Fibroblast of skin of left quadriceps (primary cell): ENCODE measurements at places on chromosomes 3 and 15.

DNA sequence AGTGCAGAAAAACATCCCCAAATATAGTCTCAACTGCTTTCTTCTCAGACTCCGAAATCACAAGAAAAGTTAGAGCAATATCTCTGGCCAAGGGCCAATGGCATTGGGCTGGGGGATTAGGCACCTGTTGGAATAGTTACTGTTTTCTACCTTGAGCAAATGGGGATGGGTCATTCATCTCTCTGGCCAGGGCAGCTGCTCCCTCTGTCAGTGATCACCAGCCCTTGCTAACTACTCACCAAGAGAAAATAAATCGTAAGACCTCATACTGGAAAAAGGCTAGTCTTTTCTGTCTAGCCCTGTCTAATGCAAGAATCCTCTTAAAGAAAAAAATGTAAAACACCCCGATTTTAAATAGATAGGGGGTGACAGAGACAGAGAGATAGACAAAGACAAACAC is 10.9 kb downstream of the CERS3 start:
- DNase-seq, result no peak

GRCh38 chr3:23159929-23160328 is 43.2 kb upstream of the UBE2E2 start:
- DNase-seq, result peak; percentile 61

GRCh38 chr15:88568589-88568988 is 22.1 kb upstream of the DET1 start:
- DNase-seq, result no peak

DNA sequence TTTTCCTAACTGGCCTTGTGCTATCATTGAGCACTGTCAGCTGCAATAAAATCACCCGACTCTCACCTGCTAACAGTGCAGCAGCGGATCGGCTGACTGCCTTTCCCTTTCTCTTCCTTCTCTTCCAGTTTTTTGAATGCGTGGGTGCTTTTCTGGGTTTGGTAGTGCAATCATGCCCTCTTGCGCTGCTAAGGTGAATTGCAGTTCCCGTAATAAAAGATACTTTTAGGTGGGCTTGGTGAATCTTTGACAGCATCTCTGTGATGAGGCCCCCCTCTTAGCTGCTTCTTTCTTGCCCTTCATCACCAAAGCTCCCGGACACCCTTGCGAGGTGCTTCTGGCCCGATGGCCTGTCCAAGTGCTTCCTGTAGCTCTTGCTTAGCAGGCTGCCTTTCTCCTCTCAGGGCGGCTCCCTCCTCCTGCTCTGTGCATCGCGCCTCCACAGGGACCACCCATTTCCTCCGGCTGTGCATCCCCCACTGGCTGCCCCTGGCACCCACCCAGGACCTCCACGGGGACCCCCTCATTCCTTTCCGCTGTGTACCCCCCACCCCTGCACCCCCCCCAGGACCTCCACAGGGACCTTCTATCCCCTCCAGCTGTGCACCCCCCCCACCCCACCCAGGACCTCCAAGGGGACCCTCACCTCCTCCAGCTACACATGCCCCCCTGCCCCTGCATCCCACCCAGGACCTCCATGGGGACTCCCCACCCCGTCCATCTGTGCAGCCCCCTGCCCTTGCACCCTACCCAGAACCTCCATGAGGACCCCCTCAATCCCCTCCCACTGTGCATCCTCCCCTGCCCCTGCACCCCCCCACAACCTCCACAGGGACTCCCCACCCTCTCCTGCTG is 50.8 kb upstream of the RPL32 start:
- peak; percentile 20 for DNase-seq

GRCh38 chr3:53009826-53010539 is 35.9 kb downstream of the SFMBT1 start:
- DNase-seq, result no peak

- DNase-seq, result no peak
Measured at GRCh38 chr15:89244574-89244903, 760 bp downstream of the FANCI start.

GRCh38 chr3:46132565-46132964 is 75.5 kb downstream of the CCR1 start:
- no peak for DNase-seq

DNA sequence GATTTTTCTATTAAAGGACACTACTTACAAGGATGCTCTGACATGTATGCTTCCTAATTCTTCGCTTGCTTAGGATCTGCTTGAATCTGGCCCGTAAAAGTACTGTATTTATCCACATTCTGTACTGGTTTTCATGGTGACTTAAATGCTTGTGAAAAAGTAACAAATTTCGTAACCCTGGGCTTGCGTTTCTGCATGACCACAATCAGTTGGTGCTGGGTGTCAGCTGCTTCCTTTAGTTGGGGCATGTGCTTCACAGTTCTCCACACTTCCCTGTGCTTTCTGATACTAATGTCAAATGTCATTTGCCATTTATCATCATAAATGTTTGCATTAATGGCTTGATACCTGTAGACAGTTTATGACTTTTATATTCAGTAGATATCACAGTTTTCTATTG is 218.4 kb upstream of the MLF1 start:
- DNase-seq, result no peak

DNA sequence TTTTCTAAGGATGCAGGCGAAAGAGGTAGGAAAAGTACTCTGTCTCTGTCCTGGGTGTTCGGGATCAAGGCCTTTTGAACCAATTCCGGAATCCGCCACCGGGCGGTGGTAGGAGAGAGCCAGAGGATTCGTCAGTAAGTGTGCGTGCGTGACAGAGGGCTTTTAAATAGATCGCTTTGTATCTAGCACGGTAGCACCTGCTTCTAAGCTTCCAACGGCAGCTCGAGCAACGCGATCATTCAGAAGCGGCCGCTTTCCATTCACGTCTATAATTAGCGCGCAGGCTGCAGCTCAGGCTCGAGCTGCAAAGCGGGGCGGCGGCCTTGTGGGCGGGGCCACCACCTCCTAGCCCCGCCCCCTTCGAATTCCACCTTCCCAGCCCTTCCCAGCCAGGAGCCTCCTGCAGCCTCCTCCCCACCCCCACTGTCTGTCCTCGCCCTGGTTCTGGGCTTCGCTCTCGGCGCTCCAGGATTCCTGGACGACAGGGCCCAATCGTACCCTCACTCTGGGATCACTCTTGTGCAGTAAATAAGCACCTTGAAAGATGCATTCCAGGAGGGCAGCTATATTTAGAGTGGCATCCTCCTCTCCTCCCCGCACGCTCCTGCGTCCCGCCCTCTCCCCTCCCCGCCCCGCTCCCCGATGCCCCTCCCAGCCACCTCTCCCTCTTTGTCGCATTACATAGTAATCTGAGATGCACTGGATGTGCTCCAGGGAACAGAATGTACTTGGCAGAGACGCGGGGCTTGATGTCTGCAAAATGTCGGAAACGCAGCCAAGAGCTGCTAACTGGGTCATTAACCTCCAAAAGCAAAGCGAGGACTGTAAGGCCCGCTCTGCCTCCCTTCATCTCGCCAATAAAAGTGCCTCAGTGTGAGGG is 224.1 kb upstream of the TPRG1 start:
- DNase-seq, result peak; percentile 83

DNA sequence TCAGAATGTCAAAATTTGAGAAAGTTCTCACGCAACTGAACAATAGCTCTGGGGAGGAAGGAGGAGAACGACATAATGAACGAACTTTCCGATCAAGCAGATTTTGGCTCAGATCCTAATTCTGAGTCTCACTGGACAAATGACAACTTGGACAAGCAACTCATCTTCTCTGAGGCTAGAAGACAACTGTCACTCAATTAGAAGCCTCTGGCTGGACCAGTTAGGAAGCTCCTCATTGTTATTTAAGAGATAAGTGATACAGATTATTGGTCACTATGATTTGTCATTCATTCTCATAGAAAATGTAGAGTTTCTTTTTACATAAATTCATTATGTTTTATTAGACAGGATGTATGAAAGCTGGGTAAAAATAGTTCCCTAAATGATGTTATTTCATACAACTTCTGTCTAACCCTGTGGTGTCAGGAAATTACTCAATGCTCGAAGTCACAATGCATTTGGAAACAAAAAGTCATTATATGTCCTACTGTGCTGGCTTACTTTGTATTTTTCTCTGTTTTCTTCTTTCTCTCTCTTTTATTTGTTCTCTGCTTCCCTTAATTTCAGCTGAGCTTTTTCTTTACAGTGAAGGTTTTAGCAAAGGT is 11.0 kb upstream of the C3orf49 start:
- no peak for DNase-seq

DNA sequence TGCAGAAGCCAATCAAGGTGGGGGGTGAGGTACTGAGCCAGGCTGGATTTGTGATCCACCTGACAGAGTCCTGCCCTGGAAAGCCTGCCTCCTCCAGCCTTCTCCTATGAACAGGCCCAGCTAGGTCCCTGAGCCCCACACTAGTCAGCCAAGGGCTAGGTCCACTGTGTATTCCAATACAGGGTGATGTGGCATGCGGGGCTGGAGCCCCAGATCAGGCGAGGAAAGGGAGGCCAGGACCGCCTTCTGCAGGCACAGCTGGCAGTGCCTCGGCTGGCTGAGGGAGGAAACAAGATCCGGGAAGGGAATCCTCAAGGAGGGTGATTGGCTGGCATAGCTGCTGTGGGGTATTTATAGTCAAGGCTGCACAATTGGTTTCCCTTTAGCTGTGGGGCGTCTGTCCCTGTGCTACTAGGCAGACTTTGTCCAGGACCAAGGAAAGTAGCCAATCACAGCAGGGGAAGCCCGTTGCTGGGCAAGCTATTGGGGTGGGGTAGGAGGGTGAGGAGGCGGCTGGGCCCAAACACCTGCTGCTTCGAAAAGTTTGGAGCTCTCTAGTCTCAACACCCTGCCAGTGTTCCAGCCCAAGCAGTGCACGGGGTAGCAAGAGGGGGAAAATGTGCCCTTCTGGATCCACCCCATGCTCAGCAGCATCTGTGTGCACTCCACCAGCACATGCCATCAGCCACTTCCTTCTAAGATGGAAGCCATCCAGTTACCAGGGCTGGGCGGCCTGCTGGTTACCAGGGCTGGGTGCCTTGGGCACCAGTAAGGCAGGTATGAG is 5.9 kb downstream of the KY start:
- no peak for DNase-seq

GRCh38 chr3:135674508-135674907 is 291.0 kb upstream of the PPP2R3A start:
- DNase-seq, result no peak

DNA sequence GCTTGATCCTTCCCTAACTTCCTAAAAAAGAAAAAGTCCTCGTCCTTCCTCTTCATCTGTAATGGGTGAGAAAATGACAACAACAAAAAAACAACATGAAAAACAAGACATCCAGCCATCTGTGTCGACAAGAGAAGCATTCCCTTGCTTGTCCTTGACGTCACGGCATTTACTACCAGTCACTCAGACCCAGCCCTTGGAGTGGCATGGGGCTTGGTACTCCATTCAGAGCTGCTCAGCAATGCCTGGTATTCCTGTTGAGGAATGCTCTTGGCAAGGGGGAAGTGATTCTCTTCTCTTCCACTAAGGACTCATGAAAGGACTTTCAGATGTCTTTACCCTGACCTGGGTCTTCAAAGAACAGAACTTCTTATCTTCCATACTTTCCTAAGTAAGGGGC is 339.7 kb upstream of the RASGRP1 start:
- DNase-seq, result no peak

GRCh38 chr3:114111060-114111770 is 54.7 kb downstream of the QTRT2 start:
- DNase-seq, result no peak

GRCh38 chr15:78072080-78072892 is 5.2 kb downstream of the TBC1D2B start:
- peak; percentile 71 for DNase-seq

DNA sequence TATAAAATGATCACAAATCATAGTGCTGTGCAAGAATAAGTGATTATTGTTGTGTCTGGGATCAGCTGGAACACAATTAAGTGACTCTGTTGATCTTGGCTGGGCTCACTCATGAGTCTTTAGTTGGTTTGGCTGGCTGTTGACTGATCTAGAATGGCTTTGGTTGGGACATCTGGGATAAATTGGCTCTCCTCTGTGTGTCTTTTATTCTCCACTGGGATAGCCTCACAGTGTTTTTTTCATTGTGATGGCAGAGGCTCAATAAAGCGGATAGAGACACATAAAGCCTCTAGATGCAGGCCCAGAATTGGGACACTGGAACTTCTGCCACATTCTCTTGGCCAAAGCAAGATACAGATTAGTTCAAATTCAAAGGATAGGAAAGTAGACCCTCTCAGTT is 735.6 kb downstream of the PDCD6IP start:
- no peak for DNase-seq

- no peak for DNase-seq
Measured at GRCh38 chr3:12180631-12181030, 21.9 kb upstream of the TIMP4 start.

DNA sequence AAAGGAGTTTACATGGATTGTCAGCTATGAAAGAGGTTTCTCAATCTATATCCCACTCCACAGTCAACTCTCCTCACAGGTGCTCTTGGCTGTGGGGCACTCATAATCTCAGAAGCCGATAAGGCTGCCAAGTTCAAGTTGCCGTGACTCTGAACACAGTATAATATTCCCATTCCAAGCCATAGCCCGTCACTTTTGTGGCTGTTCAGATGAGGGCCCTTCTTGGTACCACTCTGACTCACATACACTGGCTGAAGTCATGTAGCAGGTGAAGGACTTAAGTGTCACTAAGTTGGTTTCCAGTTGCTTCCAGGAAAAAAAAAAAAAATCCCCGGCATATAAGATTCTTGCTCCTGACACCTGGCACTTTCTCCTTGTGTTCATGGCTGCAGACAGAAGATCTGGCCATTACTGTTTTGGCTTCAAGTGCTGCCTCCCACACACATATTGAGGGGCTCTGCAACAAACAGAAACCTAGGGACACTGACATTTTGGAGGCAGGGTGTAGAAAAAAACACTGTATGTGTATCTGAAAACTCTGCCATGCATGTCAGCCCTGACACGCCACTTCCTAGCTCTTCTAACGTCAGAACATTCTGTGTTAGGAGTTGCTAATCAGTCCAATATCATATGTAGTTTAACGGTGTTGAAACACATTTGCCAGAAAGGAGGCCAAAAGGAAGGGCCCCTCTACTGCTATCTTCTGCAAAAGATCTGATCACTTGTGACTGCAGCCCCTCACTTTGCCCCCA is 170.2 kb upstream of the ICE2 start:
- DNase-seq, result no peak

DNA sequence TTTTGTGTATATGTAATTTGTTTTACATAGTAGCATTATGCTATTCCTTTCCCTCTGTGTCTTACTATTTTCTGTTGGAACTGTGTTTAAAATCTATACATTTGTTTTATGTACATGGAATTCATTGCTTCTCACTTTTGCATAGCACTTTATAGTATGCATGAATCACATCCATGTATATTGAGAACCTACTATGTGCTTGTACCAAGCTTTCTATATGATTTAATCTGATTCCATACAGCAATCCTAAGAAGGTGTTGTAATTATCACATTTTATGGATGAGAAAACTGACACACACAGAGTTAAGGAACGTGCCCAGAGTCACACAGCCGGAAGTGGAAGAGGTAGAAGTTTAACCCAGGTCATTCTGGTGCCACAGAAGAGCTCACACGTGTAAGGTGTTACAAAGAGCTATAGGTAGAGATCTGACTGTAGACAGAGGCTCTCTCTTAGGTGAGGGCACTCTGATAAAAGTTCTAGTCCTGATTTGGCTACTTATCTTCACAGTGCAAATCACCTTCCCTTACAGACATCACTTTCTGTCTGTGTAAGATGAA is 3.5 kb upstream of the SMAD3 start:
- no peak for DNase-seq

GRCh38 chr3:2896308-2896939 is 213.8 kb downstream of the IL5RA start:
- peak; percentile 0 for DNase-seq

GRCh38 chr3:188090620-188091309 is 63.2 kb upstream of the LPP start:
- no peak for DNase-seq

GRCh38 chr3:35780800-35781199 is 141.5 kb downstream of the ARPP21 start:
- DNase-seq, result no peak

GRCh38 chr15:76311100-76311953 is at the start of gene ETFA:
ETFA (minus strand) TSS chr15:76311469; CDS start chr15:76311388, 81 bp downstream.
- DNase-seq, result peak; percentile 92
